ELR (cell line): ENCODE measurements at places on chromosomes 11 and 22.
A peak's percentile ranks its signal among the peaks of the same experiment; 100 is the strongest.

GRCh38 chr11:41666951-41667653, 207.7 kb upstream of the LRRC4C start:
- DNase-seq: no peak

- DNase-seq: no peak
Observed at GRCh38 chr11:76795936-76796441, 12.8 kb downstream of the TSKU start.

DNA sequence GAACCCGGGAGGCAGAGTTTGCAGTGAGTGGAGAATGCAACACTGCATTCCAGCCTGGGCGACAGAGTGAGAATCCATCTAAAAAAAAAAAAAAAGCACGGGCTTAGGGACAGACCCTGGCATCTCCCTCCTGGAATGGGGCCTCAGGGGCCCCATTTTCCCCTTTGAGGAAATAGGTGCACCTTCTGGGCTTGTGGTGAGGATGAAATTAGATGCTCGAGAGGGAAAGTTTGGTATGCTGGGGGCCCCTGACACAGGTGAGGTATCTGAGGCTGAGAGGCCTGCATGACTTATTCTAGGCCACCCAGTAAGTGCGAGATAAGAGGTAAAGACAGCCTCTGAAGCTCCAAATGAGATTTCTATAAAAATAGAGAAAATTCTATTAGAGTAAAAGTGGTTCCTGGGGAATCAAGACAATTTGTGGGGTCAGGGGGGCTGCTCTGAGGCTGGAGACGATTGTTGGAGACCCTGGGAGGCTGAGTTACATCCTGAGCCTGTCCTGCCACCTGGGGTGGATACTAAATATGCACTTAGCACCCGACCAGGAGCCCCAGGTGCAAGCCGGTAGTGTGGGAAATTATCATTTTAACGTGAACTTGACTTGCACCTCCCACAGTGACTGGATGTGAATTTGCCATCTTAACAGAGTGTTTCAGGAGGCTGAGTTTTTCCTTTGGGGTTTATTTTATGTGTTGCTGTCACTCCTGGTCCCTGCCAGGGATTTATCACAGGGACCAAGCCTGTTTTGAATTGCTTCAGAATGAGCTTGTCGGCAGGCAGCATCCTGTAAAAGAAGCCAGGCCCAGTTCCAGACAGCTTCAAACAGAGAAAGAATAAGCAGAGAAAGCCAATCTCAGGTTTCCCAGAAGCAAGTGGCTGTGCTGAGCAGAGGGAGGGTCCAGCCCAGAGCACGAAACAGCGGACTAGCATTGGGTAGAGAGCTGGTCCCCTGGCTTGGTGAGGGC, 48.4 kb upstream of the TSKU start:
- no peak for DNase-seq

DNA sequence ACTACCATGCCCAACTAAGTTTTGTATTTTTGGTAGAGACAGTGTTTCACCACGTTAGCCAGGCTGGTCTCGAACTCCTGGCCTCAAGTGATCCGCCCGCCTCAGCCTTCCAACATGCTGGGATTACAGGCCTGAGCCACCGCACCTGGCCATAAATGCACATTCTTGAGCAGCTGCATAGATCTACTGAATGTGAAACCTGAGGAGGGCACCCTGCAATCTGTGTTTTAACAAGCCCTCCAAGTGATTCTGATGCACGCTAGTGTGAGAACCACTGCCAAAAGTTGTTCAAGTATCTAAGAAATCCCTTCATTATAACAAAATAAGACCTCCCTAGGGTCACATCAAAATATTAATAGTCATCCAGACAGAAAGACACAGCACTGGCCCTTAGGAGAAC, 89.3 kb downstream of the RDX start:
- DNase-seq: no peak

DNA sequence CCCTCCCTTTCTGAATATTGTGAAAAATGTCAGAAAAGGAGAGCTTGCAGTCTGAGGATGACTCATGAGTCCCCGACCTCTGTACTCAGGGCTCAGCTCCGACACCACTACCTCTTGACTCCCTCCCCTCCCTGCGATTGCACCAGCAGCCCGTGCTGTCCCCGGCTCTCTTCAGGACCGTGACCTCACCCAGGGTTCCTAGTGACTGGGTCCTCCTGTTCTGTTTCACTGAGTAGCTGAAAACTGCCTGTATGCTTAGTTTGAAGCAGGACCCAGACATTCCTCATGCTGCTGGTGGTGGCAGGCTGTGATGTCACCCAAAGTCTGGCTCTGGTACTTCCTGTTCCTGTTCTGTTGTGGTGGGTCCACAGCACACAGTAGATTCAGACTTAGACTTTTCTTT, 11.7 kb downstream of the PHRF1 start:
- peak; percentile 76 for DNase-seq

DNA sequence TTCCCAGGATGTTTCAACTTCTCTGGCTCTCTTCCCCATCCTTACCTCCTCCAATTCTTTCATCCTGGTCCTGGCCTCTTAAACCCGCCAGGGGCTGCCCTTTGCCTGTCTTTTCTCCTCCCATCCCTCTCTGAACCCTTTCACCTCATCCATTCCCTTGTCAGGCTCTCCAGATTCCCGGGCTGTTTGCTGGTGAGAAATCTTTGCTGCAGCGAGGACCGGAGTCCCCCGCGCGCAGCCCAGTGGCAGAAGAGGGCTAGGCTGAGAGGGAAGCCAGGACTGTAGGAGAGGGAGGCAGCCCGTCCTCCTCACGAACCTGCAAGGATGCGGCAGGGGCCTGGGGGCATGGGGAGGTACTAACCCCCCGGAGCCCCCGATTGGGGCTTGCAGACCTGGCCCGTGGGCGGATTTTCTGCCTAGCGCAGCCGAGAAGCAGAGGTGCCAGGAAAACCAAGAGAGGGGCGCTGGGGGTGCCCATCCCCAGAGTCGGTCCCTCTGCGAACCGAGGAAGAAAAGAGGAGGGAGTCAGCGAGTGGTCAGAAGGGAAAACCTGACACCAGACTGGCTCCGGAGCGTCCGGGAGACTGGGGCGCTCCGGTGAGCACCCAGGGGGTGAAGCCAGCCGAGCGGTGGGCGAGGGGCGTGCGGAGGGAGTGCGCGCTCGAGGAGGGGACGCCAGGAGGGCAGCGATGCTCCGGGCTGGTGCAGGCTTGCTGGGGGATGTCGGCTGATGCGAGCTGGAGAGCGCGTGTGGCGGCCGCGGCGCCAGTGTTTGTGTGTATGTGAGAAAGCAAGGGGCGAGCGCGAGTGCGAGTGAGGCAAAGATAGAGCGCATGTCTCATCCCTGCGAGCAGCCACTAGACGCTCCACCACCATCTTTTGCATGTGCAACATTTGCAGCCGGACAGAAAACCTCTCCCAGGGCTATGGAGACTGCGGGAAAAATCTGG, at the start of gene GRIA4:
Gene GRIA4 (plus strand): TSS at position 242 of the 950 bp plus-strand sequence. CDS start 925 bp downstream, outside the sequence.
- DNase-seq: peak; percentile 72

- no peak for DNase-seq
Observed at GRCh38 chr11:45511566-45511965, 153.9 kb downstream of the CHST1 start.

- DNase-seq: no peak
Observed at GRCh38 chr22:39092111-39092862, 4.8 kb upstream of the APOBEC3H start.

- peak; percentile 76 for DNase-seq
Observed at GRCh38 chr22:46425016-46425415, 89.5 kb downstream of the TRMU start.

- no peak for DNase-seq
Observed at GRCh38 chr11:118606844-118607228, 579 bp upstream of the PHLDB1 start.

DNA sequence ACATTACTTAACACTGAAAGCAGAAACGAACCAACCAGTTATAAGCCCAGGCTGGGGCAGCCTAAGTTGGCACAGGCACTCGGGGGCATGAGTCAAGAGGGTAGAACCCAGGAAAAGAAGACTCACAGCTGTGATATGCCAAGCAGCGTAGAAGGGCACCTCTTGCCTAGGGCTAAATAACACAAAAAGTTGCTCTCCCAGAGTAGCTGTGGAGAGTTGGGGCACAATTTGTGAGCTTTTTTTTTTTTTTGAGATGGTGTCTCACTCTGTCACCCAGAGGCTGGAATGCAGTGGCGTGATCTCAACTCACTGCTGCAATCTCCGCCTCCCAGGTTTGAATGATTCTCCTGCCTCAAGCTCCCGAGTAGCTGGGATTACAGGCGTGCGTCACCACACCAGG, 8.8 kb downstream of the CLMP start:
- peak; percentile 44 for DNase-seq

DNA sequence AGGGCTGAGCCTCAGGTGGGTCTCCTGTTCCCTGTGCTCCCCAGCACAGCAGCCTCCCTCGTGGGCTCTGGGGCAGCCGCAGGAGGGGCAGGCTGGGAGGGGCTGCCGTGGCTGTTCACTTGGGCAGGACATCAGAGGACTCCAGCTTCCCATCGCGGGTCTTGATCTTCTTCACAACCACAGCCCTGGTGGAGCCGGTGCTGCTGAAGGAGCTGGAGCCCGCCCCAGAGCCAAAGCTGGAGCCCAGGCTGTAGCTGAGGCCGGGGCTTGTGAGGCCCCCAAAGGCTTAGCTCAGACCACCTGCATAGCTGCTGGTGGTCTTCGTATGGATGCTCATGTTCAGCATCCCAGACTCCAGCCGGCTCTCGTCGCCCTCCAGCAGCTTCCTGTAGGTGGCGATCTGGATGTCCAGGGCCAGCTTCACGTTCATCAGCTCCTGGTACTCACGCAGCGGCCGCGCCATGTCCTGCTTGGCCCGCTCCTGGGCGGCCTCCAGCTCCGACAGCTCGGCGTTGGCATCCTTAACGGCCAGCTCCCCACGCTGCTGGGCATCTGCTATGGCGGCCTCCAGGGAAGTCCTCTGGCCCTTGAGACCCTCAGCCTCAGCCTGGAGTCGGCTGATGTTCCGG, 126.1 kb downstream of the NECTIN1 start:
- no peak for DNase-seq

DNA sequence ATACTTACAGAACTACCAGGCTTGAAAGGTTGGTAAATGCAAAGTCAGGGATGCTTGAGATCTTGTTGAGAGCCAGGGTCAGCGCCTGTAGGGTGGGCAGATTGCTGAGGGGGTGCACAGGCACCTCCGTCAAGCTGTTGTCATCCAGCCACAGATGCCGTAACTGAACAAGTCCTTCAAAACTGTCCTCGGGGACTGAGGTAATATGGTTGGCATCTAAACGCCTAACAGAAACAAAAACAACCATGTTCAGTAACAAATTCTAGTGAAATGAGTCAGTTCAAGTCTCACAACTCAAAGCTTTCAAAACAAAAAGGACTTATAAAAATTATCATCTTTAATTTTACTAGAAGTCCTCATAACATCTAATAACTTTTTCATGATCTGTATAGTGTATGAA, 22.2 kb upstream of the CCDC34 start:
- peak; percentile 87 for DNase-seq

GRCh38 chr11:119807402-119807801, 78.4 kb upstream of the NECTIN1 start:
- DNase-seq: no peak

- DNase-seq: peak; percentile 13
Observed at GRCh38 chr11:87870086-87870485, 305.2 kb downstream of the RAB38 start.

DNA sequence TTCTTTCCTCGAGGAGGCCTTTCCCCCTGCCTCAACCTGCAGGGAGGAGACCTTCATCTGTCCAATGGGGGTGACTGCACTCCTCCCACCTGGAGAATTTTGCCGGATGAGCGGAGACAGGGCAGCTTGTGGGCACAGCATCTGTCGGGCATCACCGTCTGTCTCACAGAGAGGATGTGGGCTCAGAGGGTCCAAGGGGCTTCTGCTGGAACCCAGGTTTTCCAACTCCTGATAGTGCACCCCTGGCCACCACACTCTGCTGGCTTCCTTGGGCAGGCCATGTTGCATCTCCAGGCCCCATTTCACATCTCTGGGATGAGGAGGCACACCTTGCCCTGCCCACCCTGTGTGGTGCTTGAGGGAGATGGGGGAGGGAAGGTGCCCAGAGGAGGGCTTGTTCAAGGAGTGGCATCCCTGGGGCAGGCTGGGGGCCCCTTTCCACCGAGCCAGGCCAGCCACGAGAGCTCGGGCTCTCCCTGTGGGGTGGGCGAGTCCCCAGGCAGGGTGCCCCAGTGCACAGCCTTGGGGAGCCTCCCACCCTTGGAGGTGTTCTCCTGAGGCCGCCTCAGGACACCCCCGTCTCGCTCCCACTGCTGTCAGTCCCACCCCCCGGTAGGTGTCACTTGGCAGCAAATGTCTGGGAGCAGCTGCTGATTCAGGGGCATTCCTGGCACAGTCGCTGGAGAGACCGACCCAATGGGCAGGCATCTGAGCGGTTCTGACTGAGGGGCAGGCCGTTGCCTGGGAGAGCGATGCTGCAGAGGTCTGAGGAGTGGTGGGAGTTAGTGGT, 84.2 kb downstream of the MORC2 start:
- no peak for DNase-seq

GRCh38 chr22:25555586-25555985, 8.9 kb upstream of the GRK3 start:
- DNase-seq: no peak

DNA sequence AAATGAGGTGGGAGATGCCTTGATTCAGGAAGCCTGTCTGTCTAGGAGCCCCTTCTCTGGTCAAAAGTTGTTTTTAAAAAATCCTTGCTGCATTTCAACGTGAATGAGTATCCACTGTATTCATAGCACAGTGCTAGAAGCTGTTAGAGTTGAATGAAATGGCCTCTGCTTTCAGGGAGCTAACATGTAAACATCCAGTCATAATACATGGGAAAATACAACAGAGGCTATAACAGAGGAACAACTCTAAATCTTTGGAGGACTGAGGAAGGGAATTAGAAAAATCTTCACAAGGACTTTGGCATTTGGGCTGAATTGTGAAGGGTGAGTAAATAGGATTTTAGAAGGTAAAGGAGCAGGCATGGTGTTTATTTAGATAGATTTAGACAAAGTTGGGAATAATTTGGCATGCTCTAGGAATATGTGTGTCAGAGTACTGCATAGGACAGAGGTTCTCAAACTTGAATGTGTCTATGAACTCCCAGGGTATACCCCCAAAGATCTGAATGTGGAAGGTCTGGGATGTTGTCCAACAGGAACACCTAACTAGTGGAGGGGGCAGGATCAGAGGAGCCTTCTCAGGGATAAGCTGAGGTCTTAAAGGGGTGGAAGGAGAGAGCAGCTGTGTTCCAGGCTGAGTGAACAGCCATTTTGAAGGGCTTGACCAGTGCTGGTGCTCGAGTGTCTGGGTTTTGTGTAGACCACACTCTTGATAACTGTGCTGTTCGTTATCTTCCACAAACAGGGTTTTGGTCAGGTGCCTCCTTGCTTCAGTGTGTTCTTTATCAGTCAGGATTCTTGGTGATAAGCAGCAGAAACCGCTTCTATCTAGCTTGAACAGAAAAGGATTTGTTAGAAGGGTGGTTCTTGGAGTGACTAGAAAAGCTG, 12.7 kb downstream of the SREBF2 start:
- no peak for DNase-seq

GRCh38 chr11:68677432-68677831, 6.9 kb upstream of the GAL start:
- peak; percentile 91 for DNase-seq

DNA sequence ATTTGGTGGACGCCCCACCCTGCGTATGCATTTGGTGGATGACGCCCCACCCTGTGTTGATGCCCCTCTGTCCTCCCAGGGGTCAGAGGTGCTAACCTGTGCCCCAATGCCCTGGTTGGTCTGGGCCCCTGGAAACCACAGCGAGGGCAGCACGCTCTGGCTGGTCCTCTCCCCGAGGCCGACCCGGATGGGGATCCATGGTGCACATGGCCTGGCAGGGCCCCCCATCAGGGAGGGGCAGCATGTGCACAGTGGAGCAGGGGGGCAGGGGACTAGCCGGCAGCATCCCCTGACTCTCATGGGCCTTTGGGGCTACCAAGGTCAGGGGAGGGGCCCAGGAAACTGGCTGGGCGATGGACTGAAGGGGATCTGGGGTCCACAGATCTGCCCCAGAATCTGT, 7.6 kb upstream of the MUC5AC start:
- DNase-seq: no peak
